ENCODE measurements at places on chromosomes 3 and 15.

DNA sequence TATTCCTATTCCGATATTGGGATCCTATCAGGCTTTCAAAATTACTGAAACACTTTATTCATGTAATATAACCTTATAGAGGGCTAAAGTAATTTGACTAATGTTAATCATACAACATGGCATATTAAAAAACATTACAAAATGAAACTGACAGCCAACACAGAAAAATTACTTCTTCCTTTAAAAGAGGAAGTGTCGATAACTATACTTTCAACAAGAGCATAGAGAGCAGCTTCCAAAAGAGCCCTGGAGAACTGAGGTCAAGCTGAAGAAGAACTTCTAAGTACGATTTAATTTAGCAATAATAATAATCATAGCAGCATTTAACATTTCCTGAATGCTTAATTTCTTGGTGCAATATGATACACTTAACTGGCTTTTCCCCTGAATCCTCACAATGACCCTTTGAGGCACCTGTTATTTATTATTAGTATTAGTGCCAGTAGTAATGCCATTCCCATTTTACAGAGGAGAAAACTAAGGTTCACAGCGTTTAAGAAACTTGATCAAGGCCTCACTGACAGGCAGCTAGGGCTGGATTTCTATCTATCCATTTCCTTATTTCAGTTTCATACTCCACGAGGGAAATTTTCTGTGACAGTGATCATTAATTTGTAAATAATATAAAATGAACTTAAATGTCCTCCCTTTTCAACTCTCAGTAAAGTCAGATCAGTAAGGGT lies 181.6 kb downstream of the CFAP20DC start:
- no peak for DNase-seq

DNA sequence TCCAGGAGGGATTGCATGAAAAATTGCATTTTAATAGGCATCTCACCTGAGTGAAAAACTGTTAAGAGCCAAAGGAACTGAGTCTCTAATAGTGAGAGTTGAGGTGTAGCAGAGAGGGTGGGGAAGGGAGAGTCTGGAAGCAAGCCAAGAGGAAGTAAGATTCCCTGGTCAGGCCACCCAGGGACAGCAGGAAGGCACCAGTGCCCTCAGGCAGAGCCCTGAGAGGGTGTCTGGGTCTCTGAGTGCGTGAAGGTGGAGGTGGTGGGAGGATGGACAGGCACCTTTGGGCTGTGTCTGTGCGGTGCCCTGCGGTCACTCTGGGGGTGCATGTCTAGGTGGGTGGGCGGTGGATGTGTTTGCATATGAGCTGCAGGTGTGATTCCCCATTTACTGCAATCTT lies 300.4 kb upstream of the ROPN1 start:
- DNase-seq = no peak

GRCh38 chr3:12681943-12682390 lies 18.1 kb upstream of the RAF1 start:
- no peak for DNase-seq

GRCh38 chr15:62068810-62069167 lies 2.0 kb downstream of the C2CD4A start:
- no peak for DNase-seq

DNA sequence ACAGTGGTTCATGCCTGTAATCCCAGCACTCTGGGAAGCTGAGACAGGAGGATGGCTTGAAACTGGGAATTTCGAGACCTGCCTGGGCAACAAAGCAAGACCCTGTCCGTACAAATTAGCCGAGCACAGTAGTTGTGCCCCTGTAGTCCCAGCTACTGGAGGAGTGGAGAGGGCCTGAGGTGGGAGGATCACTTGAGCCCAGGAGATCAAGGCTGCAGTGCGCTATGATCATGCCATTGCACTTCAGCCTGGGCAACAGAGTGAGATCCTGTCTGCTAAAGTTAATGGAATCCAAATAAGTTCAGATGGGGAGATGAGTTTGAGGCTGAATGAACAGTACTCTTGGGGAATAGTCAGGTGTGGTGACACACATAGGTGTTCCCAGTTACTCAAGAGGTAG lies 14.4 kb downstream of the TRIM71 start:
- no peak for DNase-seq

DNA sequence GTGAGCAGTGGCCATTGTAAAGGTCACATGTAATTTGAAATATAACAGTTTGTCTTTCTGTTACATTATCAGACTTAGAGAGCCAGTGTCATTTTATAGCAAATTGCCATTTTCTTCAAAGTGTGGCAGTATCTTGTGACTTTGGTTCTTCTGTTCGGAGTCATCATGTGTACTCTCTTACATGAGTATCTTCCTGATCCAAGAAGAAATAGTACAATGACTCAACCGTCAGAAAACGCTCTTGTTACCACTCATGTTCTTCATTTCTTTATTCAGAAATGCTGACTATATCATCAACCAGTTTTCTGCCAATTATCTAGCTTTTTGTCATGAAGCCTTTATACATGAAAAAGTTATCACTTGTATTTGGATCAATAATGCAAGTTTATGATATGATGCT lies 93.6 kb upstream of the CGNL1 start:
- DNase-seq = no peak

GRCh38 chr3:64306745-64307144 lies 81.5 kb upstream of the PRICKLE2 start:
- no peak for DNase-seq

GRCh38 chr3:61200270-61200669 lies 51.0 kb downstream of the FHIT start:
- no peak for DNase-seq

DNA sequence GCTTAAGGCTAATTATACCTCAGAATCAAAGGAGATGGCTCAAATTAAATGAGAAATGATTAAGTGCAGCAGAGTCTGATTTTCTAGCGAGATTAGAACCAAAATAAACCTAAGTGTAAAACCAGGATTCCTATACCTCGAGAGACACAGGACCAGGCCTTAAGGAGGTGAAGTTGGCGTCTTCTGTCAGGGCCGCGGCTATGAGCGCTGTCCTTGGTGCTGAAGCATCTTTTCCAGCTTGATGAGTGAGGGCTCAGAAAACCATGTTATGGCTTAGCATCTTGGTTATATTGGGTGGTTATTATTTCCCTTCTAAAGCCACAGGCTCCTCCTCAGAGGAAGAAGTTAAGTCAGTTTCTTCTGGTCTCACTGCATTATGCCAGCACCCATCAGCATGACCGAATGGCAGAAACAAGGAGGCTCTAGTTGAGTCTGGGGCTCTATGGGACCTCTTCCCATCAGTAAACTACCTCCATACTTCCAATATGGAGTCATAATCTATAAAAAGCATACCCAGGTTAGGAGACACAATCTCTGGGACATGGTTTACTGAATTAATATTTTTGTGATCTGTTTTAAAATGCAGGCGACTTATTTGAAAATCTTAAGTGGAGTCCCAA lies 120.1 kb upstream of the NMNAT3 start:
- peak; percentile 51 for DNase-seq

DNA sequence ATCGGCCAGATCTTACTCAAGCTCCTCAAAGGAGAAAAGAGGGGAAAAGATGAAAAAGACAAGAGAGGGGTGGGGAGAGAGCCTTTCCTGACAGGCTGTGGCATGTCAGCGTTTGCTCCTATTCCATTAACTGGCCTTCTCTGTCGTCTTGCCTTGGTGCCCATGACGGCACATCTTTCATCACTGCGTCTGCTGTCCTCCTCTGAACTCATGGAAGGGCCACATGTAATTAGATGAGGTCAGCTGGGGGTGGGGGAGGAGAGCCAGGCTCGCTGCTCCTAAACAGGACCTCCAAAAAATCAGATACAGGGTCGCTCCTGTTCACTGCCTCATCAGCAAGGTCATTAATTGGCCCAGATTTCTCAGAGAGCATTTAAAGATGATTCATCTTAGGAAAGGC lies 49.7 kb downstream of the LRTM1 start:
- no peak for DNase-seq

DNA sequence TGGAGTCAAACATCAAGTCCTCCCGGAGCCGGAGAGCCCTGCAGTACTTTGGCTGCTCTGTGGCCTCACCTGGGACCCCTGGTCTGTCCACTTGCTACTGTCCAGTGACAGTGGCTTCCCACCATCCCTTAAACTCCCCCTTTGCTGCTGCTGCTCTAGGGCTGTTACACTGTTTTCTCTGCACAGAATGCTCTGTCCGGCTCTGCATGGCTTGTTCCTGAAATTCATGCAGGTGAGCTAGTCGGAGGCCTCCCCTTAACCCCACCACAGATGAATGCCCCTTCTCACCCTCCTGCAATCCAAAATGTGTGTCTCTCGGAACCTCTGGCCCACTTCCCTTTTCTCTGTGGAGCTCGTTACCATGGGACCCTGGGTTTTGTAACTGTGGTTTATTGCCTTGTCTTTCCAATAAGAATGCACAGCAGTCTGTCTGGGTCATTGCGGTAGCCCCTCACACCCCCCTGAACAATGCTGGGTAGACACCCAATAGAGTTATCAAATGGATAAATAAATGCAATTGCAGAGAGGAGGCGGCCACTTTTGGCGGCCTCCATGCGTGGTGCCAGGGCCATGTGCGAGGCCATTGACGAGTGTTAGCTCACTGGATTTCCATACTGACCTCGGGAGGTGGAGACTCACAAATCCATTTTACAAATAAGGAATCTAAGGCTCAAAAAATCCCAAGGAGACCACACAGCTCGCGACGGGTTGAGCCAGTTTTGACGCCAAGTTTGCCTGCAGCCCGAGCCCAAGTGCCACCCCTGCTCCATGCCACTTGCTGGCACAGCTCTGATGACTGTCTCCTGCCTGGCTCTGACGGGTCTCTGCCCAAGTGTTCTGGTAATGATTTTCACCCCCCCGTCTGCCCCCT lies 48.5 kb downstream of the RGMA start:
- no peak for DNase-seq

DNA sequence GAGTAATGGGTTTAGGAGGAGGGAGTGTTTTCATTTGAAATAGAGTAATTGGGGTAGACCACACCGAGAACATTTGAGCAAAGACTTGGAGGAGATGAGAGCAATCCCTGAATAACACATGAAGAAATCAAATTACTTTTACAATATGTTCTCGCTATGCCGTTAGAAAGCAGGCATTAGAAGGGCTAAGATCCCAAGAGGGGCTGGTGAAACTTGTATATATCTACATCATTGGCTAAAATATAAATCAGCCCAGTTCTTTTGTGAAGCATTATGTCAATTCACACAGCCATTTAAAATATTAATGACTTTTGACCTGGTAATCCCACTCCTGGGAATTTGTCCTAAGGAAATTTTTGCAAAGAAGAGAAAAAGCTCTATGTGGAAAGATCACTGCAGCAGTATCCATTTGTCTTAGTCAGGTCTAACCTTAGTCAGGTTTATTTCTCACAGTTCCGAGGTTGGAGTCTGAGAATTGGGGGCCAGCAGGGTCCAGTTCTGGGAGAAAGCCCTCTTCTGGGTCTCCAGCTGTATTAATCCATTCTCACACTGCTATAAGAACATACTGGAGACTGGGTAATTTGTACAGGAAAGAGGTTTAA lies 31.0 kb downstream of the CCDC32 start:
- no peak for DNase-seq

DNA sequence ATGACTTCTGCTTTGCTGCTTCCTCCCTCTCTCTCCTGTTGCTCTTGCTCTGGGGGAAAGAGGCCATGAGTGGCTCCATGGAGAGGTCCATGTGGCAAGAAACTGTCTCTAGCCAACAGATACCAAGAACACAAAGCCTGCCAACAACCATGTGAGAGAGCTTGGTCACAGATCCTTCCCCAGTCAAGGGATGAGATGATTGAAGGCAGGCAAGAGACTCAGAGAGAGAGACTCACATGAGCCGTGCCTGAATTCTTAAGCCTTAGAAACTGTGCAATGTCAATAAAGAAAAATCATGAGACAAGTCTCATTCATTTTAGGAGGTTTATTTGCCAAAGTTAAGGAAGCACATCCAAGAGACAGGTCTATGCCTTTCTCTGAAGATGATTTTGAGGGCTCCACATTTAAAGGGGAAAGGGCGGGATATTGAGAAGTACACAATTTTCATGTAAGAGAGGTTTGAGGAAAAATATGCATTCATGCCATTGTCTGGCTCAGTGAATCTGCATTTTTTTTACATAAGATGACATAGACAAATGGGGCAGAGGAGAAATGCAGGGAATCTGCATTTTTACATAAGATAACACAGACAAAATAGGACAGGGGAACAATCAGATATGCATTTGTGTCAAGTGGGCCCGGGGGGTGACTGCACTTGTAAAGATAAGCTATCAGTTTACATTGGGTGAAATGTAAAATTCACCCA lies 59.5 kb upstream of the SUCLG2 start:
- no peak for DNase-seq

DNA sequence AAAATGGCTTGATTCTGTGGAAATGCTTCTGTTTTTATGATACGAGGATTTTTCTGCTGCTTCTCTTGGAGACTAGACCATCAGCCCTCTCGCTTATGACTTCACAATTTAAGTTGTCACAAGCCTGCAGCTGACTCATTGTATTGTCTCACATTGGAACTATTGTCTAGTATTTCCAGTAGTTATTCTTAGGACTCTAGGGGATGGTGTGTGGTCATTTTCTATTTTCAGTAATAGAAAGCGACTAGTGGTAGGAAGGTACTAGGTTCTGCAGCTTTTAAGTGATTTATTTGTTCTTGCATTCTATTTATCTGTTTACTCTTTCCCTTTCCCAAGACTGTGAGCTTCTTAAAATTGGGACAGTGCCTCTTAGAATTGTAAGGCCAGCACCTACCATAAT lies 66.3 kb upstream of the CRTC3 start:
- DNase-seq = no peak

DNA sequence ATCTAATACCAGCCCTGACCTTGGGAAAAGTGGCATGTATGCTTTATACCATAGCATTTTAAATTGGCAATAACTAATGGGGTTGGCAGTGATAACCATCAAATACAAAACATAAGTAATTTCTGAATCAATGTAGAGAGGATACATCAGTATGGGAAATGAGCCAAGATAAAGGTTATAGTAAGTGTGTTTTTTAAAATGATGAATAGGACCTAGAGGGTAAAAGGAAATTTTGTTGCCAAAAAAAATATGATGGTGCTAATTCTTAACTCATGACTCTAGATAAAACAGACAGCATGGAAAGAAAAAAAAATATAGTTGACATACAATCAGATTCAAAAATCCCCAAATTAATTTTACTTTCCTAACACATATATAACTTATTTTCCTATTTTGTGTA lies 75.4 kb upstream of the ROBO1 start:
- DNase-seq = no peak

GRCh38 chr3:100732435-100732834 lies 23.1 kb downstream of the TFG start:
- no peak for DNase-seq

- DNase-seq = peak; percentile 81
Observed at GRCh38 chr15:63497642-63498467, 6.5 kb upstream of the USP3 start.

GRCh38 chr3:173599673-173600072 lies 202.1 kb downstream of the NLGN1 start:
- no peak for DNase-seq

GRCh38 chr15:66574596-66574950 lies 8.8 kb upstream of the LCTL start:
- DNase-seq = no peak

- DNase-seq = peak; percentile 11
Observed at GRCh38 chr3:113590983-113591382, 58.6 kb downstream of the SIDT1 start.

DNA sequence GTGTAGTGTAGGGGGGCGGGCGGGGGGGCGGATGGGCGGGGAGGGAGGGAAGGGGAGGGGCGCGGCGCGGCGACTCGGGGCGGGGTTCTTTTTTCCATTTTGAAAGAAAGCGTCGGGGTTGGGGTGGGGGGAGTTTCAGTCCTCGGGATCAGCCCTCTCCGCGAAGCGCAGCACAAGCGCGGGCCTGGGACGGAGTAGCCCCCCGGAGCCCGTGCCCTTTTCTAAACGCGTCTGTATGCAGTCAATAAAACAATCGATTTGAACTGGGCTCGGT lies 6.1 kb downstream of the ISLR2 start:
- no peak for DNase-seq

- no peak for DNase-seq
Observed at GRCh38 chr3:111246967-111247760, 175.5 kb downstream of the NECTIN3 start.

Measured in activated naive CD4-positive, alpha-beta T cell treated with anti-CD3 and anti-CD28 coated beads for 36 hours (primary cell).